Left lobe of liver (tissue), 2 donors: ENCODE measurements at places on chromosomes 3 and 15. TPM values are rescaled to one million over a fixed set of nuclear protein-coding genes. Genes with fewer than 3 reads are reported as not detected.

The CCDC54 gene
- total RNA-seq = not detected

DNA sequence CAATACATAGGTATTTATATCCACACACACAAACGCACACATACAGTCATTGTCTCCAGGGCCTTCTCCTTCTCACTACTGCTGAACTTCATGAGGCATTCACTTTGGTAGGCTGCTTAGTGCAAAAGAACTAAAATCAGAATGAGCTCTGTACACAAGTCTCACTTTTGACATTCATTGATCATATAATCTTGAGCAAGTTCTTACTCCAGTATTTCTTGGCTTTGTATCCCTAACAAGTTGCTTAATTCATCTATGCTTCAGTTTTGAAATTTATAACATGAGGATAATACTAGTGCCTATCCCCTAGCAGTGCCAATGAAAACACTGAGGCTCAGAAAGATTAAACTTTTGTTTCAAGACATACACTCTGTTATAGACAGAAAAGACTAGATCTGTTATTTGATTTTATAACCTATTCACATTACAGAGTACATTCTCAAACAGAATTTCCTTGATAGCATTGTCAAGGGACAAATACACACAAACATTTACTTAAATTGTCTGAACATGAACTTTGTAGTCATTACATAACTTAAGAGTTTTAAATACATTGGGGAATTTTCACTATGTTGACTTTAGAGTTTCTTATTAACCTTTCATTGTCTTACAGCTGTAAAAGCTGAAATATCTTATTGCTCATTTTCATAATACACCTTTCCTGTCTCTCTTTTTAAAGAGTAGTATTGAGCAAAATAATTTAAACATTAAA is 55.0 kb upstream of the SI start:
- no peak for DNase-seq

DNA sequence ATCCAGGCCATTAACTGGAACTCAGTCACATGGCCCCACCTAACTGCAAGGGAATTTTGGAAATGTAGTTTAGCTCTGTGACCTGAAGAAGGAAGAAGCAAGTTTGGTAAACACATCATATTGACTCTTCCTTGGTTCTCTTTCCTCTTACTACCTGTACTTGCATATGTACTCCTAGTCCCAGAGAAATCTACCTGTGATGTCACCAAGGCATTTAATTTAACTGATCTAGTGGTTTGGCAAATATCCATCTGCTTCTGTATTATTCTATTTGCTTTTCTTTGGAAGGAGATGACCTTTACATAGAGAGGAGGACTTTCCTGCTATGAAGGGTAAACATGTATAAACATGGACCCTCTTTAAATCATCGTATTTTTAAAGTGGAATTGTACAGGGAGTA is 150.8 kb downstream of the TMEM108 start:
- no peak for DNase-seq

The GATA2 gene
- total RNA-seq = 1.3 TPM

GRCh38 chr3:61463191-61463590 is 98.2 kb upstream of the PTPRG start:
- DNase-seq = no peak
